Fibroblast of skin of right quadriceps (primary cell): ENCODE measurements at places on chromosomes 1 and 21.

GRCh38 chr1:201361652-201362504 lies 15.6 kb downstream of the TNNT2 start:
- DNase-seq, result peak; percentile 35

GRCh38 chr1:228992907-228993535 lies 257.7 kb downstream of the RHOU start:
- DNase-seq, result no peak

DNA sequence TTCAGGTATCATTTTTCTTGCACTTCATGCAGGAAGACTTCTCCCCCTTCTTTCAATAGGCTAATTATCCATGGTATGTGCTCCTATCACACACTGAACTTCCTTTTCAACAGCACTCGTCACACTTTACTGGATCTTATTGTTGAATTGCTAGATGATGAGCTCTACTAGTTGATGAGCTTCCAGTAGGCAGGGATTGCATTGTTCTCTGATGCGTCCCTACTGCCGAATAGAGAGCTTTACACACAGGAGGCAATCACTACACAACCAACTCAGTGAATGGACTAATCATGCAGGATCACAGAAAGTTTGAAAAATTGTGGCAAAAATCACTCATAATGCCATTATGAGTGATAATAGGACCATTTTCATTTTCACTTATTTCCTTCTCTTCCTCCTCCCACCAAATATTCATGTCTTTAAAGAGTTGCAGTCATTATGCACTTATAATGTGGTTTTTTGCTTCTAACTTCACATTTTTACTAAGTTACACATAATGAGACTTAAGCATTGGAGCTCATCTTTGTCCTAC lies 128.1 kb upstream of the ZNF648 start:
- DNase-seq, result no peak

DNA sequence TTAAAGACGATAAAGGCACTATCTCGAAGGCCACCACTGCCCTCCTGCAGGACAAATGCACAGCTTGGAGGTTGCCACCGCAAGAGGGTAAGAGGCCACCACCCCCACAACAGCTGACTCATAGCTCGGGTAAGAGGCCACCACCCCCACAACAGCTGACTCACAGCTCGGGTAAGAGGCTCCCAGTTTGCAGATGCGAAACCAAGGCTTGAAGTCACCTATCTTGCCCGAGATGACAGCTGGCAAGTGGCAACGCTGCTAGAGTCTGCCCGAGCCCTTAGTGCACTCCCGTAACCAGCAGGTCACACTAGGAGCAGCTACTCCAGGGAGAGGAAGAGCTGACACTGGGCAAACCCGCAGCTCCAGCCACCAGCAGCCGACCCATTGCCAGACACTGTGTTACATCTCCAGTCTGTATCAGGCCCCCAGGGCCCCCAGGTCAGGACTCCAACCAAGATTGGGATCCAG lies 17.1 kb upstream of the SPSB1 start:
- DNase-seq, result peak; percentile 82

DNA sequence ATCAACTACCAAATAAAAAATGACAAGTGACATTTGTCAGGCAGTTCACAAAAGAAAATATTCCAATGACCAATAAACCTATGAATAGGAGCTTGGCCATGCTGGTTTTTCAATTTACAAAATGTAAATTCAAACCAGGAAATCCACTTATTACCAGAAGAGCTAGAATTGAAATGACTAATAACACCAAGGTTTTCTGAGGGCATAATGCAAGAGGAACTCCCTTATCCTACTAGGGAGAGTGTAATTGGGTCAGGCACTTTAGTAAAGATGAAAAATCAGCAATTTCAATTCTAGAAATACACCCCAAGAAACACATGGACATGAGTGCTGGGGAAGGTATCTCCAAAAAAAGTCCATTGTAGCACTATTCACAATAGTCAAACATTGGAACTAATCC lies 16.7 kb upstream of the TIAM1 start:
- no peak for DNase-seq

GRCh38 chr1:116915086-116915661 lies 5.5 kb downstream of the PTGFRN start:
- DNase-seq, result no peak

DNA sequence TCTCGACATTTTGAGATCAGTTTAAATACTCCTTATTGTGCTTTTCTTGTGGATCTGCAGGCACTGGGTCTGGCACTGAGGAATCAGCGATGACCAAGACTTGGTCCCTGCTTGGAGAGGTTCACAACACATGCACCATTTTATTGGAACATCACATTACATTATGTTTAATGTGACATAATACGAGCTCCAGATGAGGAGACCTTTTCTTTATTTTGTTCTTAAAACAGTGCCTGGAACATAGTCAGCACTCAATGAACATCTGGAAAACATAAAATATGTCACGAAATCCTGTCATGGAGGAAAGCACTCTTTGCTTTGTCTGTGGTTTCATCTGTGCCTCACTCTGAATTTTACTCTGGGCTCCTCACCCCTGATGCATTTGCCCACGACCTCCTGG lies 110.7 kb downstream of the ST6GALNAC3 start:
- peak; percentile 13 for DNase-seq

DNA sequence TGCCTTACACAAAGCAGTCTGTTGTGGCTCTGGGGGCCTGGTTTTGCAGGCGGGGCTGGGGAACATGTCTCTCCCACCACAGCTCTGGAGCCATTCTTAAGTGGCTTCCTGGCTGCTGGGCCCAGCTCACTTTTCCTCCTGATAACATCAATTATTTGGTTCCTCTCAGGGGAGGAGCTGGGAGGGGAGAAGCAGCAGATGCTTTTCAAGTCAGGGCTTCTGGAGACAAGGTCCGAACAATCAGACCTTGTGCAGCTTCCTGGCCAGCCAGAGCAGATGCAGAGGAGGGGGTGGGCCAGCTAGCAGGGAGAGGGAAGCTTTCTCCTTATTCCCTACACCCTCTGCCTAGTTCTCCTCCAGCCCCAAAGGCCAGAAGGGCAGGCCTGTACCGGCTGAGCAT lies 3.7 kb upstream of the PAQR6 start:
- DNase-seq, result no peak

DNA sequence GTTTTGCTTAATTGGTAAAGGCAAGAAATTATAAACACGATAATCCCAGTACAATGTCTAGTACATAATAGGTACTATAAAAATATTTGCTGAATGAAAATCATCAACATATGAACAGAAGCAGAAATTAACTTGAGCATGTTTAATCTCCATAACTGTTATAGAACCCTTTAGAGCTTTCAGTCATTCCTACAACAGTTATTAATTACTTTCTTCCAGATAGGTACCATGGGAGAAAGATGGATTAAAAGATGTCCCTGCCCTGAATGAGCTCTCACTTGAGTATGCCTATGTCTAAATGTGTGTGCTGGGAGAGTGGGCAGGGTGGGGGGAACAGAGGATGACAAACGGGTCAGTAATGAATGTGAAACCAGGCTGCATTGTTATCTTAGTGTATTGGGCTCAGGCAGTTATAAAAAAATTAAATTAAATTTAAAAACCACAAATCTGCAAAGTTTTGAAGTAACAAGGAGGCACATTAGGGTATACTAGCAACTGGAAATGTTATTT lies 2.4 kb downstream of the EPS15 start:
- DNase-seq, result no peak

DNA sequence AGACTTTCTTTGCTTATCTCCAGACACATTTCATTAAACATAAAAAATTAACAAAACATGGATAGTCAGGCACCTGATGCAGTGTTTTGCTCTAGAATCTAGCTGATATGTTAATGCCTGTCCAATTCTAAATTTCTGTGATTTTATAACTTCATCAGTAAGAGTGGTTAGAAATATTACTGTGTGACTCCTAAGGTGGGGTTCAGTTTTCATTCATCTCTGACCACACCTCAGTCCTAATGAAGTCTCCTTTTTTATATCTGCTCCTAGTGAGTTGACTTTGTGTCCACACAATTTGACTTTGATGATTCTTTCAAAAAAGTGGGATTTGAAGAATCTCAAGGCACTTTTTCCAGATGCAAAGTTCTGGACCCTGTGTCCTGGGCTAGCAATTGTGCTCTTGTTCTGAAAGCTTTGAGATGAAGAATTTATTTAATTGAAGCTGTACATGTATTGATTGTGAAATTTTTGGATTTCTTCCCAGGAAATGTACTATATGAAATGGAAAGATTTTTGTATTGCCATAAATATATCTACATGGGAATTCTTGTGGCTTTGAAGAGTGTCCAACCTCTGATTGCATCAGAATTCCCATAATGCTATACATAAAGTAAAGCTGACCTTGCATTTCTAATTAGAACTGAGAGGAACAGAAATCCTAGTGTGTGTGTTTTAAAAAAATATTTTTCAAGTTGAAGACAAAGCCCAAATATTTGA lies 111.2 kb downstream of the GIPC2 start:
- DNase-seq, result peak; percentile 95

- DNase-seq, result peak; percentile 42
Measured at GRCh38 chr1:191498318-191498717, 659.9 kb upstream of the RGS18 start.

- DNase-seq, result no peak
Measured at GRCh38 chr1:14659913-14660312, 61.4 kb downstream of the KAZN start.

- DNase-seq, result no peak
Measured at GRCh38 chr1:114250683-114251572, 97.3 kb upstream of the SYT6 start.

DNA sequence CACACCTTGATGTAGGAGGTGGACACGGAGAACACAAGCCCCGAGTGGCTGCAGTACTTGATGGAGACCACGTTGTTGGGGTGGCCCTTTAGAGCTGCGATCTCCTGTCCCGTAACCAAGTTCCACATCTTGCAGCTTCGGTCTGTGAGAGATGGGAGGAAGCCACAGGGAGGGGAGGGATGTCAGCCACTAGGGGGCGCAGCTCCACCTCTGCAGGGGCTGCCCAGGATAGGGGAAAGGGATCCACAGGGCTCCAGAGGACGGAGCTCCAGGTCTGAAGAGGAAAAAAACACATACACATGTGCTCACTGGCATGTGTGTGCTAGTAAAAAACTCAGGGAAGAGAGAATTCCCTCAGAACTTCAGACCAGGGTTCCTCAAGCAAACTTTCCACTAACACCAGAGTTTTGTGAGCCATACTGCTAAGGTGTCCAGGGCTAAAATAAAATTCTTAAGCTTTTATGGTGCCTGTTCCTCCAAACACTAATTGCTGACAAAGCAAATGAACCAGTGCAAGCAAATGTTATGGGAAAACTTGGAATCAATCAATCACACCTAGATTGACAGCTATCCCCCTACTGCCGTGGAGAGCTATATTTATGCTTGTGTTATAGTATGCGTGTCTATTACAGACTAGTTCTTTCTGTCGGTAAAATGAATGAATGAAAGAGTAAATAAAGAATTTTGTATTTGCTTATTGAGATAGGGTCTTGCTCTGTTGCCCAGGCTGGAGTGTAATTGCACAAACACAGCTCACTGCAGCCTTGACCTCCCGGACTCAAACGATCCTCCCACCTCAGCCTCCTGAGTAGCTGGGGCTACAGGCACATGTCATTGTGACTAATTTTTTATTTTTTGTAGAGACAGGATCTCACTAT lies 43.7 kb downstream of the KIF21B start:
- DNase-seq, result peak; percentile 14

GRCh38 chr1:182249201-182249676 lies 142.4 kb downstream of the GLUL start:
- DNase-seq, result no peak

DNA sequence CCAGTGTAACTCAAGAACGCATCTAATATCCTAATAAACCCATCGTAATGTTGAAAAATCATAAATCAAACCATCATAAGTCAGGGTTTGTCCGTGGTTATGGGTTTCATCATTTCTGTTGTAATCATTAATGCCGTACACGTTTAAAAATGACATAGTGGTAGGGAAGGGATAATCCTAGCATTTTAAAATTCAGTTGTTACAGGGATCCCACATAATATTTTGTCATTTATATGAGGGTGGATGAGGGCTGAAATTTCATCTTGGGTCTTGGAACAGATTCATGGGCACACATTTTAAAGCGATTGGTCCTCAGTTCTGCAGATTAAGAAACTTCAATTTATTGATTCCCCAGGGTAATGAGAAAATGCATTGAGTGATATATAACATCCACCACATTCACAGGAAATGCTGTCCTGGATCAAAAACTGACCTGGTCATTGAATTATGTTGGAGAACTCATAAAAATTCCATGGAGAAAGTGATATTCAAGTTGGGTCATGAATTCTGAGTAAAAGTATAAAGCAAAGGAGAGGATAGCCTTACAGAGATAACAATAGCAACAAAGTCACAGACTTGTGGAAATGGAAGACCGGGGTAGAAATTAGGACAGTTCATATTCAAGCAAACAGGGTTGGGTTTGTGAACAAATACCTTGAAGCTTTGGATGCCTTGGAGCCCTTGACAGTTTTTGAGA lies 1527.3 kb upstream of the TPTE start:
- DNase-seq, result no peak

DNA sequence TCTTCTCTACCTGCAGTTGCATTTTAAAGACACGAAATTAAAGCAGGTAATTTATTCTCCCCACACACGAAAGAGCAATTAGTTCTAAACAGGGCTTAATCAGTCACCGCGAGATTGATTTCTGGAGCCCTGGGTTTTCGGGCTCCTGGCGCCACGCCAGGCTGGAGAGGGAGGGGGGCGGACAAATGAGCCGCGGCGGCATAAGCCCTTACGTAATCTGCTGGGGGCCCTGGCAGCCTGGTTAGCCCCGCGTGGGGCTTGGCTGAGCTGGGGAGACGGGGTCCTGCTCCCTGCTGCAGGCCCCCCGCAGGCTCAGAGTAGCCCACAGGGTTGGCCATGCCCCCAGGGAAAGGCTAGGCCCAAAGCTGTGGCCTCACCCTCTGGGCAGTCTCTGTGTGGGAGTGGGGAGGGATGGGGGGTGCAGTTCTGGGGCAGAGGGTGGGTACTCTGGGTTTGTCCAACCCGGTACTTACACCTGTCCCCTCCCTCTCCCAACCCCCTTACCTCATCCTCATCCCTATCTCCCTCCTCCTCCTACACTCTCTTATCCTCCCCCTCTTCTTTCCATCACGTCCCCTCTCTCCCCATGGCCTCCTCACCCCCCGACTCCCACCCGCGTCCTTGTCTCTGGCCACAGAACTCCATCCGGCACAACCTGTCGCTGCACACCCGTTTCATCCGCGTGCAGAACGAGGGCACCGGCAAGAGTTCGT lies 19.9 kb downstream of the FOXO6 start:
- DNase-seq, result no peak

- peak; percentile 72 for DNase-seq
Measured at GRCh38 chr1:62271948-62272728, 47.1 kb downstream of the KANK4 start.

GRCh38 chr1:12038356-12039163 lies 19.3 kb downstream of the MIIP start:
- no peak for DNase-seq

- DNase-seq, result peak; percentile 2
Measured at GRCh38 chr1:216820345-216820744, 97.1 kb upstream of the ESRRG start.

DNA sequence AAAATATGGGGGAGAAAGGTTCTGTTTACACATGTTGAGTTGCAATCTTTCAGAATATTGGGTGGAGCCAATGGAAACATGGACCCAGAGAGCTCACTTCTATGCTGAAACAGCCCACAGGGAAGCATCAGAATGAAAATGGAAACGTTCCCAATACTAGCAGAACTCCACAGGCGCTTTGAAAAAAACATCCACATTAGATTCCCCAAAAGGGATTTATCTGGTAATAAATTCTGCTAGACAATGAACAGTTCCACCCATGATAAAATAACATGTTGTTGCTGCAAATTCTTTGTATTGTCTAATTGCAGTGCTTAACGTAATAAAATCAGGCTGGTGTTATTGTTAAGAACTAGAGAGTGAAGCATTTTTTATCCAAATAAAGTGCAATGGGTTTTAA lies 197.0 kb downstream of the GABPA start:
- DNase-seq, result no peak
